Activated CD4-positive, alpha-beta T cell treated with anti-CD3 and anti-CD28 coated beads for 1 hour (primary cell): ENCODE measurements at places on chromosomes 3 and 15.
A peak's percentile ranks its signal among the peaks of the same experiment; 100 is the strongest.

- no peak for DNase-seq
These were observed 107.4 kb downstream of the LRIG1 start for GRCh38 chr3:66393333-66394005.

GRCh38 chr15:33068511-33068990 lies 126.0 kb downstream of the FMN1 start:
- DNase-seq: no peak

DNA sequence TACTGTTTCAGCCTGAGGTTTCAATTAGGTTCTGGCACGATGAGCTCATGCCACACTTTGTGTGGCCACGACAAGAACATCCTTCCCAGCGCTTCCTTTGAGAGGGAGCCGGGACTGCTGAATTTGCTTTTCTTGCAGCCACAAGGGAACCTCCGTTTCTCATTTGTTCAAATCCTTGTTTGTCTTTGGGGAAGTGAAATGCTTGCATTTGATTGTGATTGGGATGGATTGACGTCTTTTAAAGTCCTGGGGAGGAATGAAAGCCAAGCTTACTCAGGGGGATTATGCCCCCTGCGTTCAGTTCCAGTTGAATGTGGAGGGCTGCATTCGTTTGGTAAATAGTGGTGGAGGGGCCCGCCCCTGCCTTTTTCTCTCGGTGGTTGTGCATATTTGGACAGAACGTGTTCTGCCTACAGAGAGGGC lies 277.6 kb downstream of the THSD4 start:
- DNase-seq: no peak

GRCh38 chr15:90620379-90621067 lies 90.8 kb downstream of the CRTC3 start:
- DNase-seq: no peak

DNA sequence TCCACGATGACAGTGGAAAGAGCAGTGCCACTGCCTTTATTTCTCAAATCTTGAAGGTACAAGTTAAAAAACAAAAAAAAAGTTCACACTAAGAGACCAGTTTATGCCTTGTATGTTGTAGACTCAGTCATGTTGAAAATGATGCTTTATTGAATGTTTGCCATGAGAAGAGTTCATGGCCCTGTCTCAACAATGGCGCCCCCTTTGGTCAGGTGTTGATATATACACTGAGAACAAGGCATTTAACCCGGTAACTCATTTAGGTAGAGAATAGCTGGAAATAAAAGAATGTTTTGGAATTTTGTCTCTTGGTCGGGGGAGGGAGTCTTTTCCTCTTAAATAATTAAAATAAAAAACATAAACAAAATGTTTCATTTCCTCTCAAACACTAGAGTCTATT lies 145.6 kb upstream of the SLC2A2 start:
- DNase-seq: no peak

DNA sequence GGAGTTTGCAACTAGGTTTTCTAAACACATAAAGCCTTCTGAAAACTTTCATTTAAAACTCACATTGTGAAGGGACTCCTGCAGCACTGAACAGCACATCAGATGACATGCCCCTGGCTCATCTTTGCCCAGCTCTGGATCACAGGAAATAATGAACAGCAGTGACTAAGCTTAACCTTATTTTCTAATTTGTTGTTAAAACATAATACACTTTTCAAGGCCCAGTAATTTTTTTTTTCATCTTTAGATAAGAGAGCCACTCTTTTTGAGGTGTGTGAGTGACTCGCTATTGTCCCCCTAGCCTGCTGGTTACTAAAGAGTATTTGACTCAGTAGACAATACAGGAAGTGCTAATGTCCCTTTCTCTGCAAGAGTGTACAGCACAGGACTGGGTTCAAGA lies 204.0 kb downstream of the OSBPL10 start:
- no peak for DNase-seq

DNA sequence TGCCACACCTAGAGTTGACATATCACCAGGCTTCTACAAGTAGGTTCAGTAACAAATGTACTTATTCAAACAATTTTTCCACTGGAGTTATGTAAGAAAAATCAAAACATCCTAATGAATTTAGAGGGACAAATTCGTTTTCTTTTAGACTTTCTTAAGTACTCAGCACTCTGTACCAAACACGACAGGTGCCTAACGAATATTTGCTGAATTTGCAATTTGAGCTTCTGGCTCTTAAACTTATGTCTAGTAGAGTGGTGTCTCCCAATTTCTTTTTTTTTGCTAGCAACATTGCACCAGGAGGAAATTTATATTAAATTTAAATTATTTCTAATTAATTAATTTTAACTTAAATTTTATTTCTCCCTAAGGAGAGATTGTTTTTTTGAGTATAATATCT lies 397.0 kb downstream of the CNTN3 start:
- DNase-seq: no peak

DNA sequence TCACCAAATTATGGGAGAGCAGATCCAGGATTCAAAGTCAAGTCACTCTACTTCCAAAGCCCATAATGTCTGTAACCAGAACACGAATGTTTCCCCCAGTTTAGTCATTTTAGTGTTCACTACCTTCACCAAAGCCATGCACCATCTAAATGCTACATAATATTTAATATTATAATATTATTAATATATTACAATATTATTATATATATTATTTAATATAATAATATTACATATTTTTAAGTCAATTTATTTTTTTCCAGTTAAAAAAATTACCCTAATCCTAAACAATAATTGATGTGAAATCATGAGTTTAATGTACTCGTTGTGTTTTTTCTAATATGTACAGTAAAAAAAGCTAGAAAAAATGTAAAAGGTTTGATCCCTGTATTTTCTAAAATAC lies 276.6 kb upstream of the TBL1XR1 start:
- no peak for DNase-seq

DNA sequence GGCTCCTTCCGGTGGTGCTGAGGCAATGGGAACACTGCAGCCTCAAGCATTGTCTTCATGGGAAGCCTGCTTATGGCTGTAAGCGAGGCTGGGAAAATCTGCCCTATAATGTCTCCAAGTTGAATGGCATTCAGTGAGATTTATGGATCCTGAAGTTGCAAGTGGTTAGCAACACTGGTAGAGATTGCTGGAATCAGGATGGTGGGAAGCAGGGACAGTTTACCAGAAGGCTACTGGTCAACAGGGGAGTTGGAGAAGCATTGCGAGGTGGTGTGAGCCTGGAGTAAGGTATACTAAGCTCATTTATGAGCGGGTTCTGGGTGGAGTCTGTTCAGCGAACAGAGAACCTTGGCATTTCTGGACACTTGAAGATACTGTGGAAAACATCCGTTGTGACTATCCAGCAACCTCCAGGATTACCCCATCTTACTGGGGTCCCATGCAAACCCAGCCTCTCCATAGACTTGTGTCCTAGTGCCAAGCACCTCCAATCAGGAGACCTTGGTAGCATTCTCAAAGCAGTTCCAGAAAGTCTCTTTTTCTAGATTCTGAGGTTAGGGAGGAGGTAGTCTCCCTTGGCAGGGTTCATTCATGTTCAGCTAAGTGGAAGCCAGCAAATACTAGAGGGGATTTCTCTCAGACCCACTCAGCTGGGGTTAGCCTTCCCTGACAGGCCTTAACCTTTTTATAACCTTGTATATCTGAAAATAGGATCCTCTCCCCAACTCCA lies 7.3 kb downstream of the RPSA start:
- DNase-seq: no peak

GRCh38 chr3:146160321-146160963 lies 542 bp downstream of the PLOD2 start:
- no peak for DNase-seq

GRCh38 chr3:30344288-30344687 lies 262.1 kb upstream of the TGFBR2 start:
- DNase-seq: no peak

DNA sequence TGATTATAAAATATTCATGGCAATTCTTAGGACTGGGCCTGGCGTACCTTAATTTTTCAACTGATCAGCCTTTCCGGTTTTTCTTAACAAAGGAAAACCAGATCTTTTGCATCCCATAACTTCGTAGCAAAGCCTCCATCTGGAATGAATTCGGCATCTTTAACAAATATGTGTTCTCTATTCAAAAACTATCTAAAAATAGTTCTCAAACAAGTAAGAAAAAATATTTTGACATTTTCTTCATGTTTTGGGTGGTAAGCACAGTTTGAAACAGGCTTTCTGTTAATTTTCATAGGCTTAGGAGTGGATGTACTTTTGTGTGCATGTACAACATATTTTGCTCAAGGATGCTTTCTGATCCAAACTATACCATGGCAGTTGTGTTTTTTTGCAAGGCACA lies 55.1 kb downstream of the RBMS3 start:
- no peak for DNase-seq

GRCh38 chr15:74956648-74957475 lies at the start of gene RPP25:
TSS of gene RPP25 (minus strand) at chr15:74956772. CDS start at chr15:74956583, 189 bp downstream.
- peak; percentile 52 for DNase-seq

GRCh38 chr3:189954733-189955665 lies 165.7 kb downstream of the P3H2 start:
- no peak for DNase-seq

DNA sequence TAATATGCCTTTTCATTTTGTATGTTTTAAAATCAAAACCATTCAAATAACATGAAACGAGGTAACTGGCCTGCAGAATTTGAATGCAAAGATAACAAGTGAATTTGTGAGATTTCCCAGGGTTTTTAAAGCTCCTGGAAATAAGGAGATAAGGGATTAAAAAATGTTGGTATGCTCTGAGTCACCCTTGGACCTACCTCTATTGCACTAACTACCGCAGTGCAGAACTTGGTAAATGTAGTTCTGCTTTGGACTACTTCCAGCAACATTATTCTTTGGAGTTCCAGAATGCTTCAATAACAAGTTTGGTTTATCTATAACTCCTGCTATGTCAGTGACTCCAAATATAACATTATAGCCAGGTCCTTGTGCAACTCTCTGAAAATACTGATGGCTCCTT lies 201.7 kb downstream of the GAP43 start:
- no peak for DNase-seq

DNA sequence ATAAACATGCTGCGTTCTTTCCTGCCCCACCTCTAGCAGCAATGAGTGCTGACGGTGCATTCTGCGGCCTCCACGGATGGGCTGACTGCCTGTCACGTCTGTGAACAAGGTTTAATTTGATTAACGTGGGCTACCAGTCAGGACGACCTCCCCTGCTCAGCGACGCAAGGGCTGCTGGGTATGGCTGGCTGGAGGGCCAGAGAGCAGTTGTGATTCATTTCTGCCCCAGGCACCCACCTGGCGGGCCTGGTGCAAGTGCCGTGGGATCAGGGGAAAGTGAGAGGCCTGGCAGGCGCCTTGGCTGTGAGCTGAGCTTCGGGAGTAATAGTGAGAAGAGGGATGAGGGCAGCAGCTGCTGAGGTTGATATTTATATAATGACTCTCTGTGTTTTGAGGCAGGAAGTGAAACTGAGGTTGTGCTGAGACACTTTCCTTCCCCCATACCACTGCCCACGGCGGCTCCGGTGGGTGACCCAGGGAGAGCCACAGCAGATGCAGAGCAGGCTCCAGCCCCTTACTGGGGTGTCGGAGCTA lies 190.4 kb upstream of the BCL6 start:
- DNase-seq: no peak

- no peak for DNase-seq
These were observed 283.9 kb upstream of the THBS1 start for GRCh38 chr15:39296955-39297354.

GRCh38 chr15:99440551-99441443 lies 125.0 kb upstream of the MEF2A start:
- DNase-seq: no peak

DNA sequence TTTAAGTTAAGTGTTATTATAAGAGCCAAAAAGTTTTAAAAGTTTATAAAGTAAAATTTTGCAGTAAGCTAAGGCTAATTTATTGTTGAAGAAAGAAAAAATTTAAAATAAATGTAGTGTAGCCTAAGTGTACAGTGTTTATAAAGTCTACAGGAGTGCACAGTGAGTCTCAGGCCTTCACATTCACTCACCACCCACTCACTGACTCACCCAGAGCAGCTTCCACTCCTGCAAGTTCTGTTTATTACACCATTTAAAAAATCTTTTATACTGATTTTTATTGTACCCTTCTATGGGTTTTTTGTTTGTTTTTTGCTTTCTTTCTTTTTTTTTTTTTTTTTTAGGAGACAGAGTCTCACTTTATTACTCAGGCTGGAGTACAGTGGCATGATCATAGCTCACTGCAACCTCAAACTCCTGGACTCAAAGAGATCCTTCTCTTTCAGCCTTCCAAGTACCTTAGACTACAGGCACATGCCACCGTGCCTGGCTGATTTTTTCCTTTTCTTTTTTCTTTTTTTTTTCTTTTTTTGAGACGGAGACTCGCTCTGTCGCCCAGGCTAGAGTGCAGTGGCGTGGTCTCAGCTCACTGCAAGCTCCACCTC lies 25.9 kb downstream of the CSTA start:
- DNase-seq: no peak

DNA sequence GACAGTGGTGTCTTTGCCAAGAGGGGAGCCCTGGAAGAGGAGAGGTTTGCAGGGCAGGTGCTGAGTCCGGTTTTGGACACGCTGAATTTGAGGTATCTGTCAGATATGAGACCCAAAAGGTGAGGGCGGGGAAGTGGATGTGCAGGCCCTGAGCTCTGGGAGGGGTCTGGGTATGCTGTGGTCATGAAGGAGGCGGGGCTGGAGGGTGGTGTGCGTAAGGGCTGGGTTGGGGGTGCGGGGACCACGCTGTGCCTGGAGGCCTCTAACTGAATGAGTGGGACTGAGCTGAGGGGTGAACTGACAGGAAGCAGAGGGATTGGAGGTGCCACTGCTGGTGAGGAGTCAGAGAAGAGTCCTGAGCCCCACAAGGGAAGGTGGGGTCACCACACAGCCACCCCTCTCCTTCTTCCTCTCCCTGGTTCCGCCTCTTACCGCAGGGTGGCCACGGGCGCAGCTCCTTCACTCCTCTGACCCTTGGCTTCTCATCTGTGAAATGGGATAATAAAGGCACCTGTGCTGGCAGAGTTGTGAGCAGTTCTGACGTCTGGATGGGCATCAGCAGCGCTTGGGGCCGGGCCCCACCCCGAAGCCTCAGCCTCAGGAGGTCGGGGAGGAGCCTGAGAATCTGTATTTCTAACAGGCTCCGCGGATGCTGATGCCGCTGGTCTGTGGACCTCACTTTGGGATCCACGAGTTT lies 28.8 kb downstream of the PSTPIP1 start:
- no peak for DNase-seq

DNA sequence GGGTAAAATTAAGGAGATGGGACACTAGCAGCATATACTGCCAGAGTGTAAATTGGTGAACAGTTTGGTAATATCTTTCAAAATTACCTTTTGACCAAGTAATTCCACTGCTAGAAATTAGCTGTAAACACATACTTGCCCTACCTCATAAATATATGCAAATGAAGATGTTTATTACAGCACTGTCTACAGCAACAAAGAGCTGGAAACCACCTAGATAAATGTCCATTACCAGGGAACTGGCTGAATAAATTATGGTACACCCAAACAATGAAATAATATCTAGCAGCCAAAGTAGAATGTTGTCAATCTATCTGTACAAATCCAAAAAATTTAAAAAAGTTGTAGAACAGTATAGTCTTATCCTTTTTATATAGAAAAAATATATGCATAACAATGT lies 105.9 kb upstream of the FAM3D start:
- no peak for DNase-seq

GRCh38 chr3:10810376-10810775 lies 5.7 kb upstream of the SLC6A11 start:
- DNase-seq: no peak
